ENCODE measurements at places on chromosomes 12 and 14. TPM values are rescaled to one million over a fixed set of nuclear protein-coding genes. Genes with fewer than 3 reads are reported as not detected.

The CFAP251 gene
- total RNA-seq = 2.6 TPM

The OR4N2 gene
- total RNA-seq = not detected

The CLEC4D gene
- total RNA-seq = not detected

The SLC6A15 gene
- 0.07 TPM for total RNA-seq

The CCDC197 gene
- not detected for total RNA-seq

The SRRM4 gene
- total RNA-seq = 0.02 TPM

The PTHLH gene
- total RNA-seq = not detected

The ASCL1 gene
- not detected for total RNA-seq

The OR4E2 gene
- total RNA-seq = not detected

The FIGNL2 gene
- 0.27 TPM for total RNA-seq

The LRIG3 gene
- total RNA-seq = 11.1 TPM

The GPR132 gene
- 0.10 TPM for total RNA-seq

The KRT3 gene
- not detected for total RNA-seq

The DHH gene
- total RNA-seq = 0.22 TPM

The RPGRIP1 gene
- not detected for total RNA-seq

The PPP1R36 gene
- 0.47 TPM for total RNA-seq

The SERPINA9 gene
- not detected for total RNA-seq

The CEBPE gene
- not detected for total RNA-seq

The NOXRED1 gene
- 0.66 TPM for total RNA-seq

The SDR9C7 gene
- total RNA-seq = not detected

The CCER1 gene
- total RNA-seq = not detected

The AHNAK2 gene
- total RNA-seq = 45.0 TPM

The REP15 gene
- total RNA-seq = 0.86 TPM

The CLEC1B gene
- total RNA-seq = not detected

The CLEC2A gene
- not detected for total RNA-seq

The SYNE3 gene
- 3.6 TPM for total RNA-seq

The TGFB3 gene
- total RNA-seq = 1.6 TPM

The NR1H4 gene
- not detected for total RNA-seq

The EPS8 gene
- 49.9 TPM for total RNA-seq
